GM23338 (cell line): ENCODE measurements at places on chromosomes 1 and 21. TPM values are rescaled to one million over a fixed set of nuclear protein-coding genes. Genes with fewer than 3 reads are reported as not detected.

DNA sequence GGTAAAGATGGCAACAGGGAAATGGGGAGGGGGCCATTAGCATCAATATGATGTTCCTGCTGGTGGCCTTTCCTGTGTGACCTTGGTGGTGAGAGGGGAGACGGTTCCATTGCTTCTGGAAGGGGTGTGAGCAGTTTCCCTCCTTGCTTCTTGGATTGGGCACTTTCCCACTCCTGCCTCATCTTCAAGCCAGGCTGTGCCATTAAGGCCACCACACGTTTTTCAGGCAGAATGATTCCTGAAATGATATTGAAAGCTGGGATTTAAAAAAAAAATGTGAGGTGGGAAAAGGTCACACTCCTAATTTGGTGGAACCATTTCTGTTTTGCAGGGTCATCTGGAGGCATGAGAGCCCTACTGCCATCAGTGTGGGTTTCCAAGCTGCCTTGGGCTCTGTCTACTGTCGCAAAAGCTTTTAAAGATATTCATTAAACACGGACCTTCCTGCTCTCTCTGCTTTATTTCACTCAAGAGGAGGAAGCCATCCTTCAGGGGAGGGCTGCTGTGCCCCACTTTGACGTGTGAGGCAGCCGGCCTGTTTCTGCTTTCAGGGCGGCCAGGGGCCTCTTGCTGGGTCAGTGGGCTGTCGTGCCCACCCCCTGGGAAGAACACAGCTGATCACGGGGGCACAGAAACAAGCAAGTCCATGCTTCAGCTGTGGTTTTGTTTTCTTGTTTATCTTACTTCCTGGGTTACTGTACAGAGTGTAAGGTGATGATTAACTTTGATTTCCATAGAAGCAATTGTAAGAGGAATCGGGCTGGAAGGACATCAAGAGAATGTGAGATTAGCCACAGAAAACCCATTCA, 8.0 kb downstream of the RIIAD1 start:
- DNase-seq, result no peak

- no peak for DNase-seq
These were observed 6.1 kb downstream of the GJC2 start for GRCh38 chr1:228155596-228156514.

DNA sequence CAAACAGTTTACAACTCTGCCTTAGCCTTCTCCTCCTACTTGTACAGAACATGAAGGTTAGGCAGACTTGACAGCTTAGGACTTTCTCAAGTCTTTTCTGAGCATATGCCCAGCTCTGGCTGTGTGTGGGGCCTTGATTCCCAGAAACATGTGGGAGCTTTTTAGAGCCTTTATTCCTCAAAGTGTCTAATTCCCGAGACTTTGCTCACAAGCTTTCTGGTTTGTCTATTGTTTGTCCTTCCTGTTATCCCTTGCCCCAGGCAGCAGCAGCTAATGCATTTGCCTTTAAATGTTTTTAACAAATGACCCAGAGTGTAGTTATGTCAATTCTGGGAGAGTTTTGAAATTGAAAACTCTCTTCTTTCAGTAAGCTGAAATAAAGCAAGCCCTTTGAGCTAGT, 29.2 kb downstream of the ST7L start:
- DNase-seq, result no peak

DNA sequence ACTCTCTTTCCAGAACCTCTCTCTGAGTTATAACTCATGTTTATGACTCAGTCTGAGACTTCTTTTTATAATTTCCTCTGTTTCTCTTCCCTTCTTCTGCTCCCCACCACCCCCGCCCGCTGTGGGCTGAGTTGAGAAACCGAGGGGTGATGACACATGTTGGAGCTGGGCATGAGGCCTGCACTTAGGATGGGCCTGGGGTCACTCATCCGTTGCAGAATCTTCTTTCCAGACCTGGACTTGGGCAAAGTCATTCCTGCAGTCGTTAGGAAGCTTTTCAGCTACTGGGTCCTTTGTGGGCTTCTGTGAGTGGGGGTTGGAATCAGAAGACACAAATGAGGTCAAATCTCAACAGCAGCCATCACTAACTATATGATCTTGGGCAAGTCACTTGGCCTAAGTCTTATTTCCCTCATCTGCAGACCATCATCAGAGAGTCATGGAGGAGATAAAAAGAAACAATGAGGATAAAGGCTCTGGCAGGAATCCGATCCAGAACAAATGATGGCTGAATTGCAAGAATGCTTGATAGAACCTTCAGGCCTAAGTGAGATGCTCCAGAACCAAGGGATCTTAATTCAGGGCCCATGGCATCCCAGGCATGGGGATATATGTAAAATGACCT, 53.4 kb downstream of the RPS6KA1 start:
- DNase-seq, result no peak

DNA sequence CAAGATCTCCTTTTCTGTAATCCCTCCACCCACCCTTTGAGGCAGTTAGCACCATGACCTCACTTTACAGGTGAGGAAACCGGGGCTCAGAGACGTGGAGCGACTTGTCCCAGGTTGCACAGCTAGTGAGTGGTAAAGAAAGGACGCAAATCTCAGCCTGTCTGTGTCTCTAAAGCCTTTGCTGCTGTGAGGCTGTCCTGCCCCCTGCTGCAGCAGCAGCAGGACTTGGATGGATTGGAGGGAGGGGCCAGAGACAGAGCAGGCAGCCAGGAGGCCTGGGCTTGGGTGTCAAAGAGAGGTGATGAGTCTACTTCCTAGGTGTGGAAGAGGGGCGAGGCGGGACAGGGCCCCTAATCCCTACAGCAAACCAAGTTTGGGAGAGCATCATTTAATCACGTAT, 69.6 kb downstream of the PTPRU start:
- no peak for DNase-seq

DNA sequence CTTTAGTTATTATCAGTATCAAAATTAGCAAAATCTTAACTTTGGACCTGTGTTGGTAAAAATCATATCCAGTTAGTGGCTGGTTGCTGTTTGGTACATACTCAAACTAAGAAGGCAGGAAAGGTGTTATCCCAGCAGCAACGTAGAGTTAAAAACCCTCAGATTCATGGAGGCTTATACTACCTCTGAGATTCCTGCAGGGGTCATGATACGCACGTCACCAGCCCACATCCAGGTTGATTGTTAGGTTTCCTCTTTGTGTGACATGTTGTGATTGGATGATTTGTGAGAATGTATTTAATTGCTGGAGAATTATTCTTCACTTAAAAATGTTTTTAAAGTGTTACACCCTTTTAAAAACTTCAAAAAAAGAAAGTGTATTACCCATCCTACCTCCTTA, 423.3 kb upstream of the ADGRL2 start:
- peak; percentile 75 for DNase-seq

Gene PLCH2
- polyA plus RNA-seq, result 0.07 TPM in 1 of 2 replicates, not detected in the other

Gene PDC
- polyA plus RNA-seq, result not detected in 2 replicates
